ENCODE measurements at places on chromosomes 16 and 17.
A peak's percentile ranks its signal among the peaks of the same experiment; 100 is the strongest.

- DNase-seq = peak; percentile 5
These were observed 34.4 kb upstream of the PRKCB start for GRCh38 chr16:23801378-23801777.

- DNase-seq = no peak
These were observed 31.6 kb downstream of the ARHGAP17 start for GRCh38 chr16:24983561-24983960.

DNA sequence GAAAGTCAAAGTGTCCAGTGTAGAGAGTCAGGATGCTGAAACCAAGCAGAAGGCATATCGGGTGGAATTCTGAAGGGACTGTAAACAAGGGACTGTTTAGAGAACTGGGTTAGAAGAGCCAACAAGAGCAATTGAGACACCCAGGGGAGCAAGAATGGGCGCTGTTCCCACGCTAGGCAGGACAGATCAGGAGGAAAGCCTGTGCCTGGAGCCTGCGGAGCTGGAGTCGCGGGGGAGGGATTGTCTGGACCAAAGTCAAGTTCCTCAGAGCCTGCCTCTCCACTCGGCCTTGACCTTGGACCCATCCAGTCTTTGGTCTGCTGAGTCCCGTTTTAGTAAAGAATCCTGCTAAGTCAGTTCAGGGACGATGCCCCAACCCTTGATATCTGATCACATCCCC lies 14.7 kb upstream of the KLHL36 start:
- DNase-seq = no peak

- DNase-seq = no peak
These were observed 49.5 kb downstream of the HLF start for GRCh38 chr17:55314061-55314783.

DNA sequence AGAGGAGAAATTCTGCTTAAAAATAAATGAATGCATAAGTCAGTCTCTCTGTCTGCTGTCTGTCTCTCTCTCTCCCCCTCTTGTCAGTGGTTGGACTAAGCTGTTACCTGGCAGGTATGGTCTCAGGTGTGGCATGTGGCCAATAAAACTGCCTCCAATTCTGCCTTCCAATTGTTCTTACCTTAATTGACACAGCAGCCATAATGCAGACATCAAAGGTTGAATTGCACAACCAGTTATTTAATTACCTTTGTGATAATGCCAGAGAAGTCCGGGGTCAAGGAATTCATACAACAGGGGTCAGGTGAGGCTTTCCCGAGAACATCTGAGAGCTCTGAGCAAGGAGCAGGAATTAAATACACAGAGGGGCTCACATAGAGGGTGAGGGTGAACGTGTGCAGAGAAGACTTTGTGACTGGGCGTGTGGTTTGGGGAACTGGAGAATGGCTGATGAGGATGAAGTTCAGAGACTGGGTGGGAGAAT lies 78.8 kb upstream of the CDYL2 start:
- no peak for DNase-seq

GRCh38 chr17:19551591-19552148 lies 18.0 kb downstream of the SLC47A1 start:
- DNase-seq = no peak

DNA sequence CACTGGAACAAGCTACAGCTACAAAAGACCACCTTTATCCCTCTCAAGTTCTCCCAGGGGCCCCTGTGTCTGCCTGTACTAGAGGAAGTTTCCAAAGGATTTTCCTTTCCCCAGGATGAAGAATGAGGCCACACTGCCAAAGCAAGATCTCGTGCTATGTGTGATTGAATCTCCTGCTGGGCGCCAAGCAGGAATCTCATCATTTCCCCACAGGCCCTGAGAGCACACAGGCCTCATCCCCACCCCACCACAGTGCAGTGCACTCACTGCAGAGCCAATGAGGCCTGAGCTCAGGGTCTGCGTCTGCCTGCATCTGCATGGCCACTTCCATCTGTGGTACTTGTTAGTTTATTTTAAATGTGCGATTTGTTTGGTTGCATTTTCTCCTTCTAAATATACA lies 387.4 kb upstream of the ASIC2 start:
- DNase-seq = no peak

- DNase-seq = no peak
These were observed 49.7 kb downstream of the KATNIP start for GRCh38 chr16:27599606-27600005.

GRCh38 chr17:67161573-67161972 lies 83.4 kb downstream of the HELZ start:
- no peak for DNase-seq

DNA sequence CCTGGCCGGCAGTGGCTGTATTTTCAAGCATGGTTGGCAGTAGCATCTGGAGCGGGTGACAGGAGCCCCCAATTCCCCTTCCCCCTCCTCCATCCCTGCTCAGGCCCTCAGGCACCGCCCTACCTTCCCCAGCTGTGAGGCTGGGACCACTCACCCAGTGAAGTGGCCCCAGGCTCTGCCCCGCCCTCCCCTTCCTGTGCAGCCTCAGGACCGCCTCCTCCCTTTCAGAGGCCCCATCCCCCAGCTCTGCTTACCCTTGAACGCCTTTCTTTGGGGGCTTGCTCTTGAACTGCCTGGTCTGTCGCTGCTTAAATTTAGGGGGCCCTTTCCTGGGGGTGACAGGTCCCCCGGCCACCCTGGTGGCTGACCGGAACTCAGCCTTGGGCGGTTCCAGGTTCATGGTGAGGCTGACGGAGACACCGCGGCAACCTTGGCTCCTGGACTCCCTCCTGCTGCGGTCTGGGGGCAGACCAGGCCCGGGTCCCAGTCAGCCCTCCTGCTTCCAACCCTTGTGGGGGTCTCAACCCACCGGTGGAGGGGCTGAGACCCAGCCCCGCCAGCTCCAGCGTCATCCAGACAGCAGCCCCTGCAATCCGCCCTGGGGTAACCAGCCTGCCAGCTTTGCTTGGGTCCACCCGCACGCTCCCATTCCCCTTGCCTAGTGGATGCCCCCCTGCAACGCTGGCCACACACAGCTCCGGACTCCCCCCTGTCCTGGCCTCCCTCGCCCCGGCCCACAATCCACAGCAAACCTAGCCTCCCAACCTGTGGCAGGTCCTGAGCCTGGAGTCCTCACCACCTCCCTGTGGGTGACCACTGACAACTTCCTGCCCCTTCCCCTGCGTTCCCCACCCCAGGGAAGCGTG lies 3.2 kb downstream of the PDE6G start:
- no peak for DNase-seq

GRCh38 chr16:86768228-86768791 lies 190.0 kb downstream of the FOXL1 start:
- no peak for DNase-seq

DNA sequence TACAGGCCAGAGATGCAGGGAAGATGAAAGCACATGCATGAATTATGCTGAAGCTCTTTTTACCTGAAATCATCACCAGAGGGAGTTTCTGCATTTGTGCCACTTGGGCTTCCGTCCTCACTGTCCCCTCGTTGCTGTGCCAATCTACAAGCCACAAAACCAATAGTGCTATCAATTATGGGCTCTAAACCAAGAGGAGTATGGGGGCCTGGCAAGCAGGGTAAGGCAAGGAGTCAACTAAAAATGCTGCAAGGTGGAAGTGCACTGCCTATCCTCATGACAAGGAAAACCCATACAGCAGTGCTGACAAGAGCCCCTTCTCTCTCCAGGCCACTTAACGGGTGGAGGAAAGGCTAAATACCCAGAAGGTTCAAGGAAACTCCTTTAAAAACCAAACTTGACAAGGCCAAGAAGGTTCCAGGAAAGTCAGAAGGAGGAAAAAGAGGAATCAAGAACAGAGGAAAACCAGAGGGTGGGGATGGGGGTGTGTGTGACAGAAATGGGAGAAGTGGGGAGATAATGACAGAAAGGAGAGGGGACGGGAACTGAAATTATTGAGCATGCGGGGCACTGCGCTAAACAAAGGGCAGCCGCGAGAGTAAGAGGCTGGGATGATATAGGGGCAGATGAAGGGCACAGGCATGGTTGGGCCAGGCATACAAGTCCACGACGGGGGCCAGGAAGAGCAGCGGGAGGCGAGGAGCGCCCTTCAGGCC lies 674 bp downstream of the C17orf75 start:
- no peak for DNase-seq

DNA sequence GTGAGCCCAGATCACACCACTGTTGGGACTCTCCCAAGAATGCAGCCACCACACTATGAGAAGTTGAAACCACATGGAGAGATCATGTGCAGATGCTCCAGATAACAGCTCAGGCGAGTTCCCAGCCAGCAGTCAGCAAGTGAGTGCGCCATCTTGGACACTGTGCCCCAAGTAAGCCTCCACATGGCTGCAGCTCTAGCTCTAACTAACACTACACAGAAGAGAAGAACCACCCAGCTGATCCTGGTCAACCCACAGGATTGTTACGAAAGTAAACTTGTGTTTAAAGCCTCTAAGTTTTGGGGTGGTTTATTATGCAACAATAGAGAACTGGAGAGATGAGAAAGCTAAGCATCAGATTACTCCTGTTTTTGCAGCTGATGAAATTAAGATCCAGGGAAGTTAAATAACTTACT lies 25.8 kb downstream of the SLC38A7 start:
- peak; percentile 8 for DNase-seq

DNA sequence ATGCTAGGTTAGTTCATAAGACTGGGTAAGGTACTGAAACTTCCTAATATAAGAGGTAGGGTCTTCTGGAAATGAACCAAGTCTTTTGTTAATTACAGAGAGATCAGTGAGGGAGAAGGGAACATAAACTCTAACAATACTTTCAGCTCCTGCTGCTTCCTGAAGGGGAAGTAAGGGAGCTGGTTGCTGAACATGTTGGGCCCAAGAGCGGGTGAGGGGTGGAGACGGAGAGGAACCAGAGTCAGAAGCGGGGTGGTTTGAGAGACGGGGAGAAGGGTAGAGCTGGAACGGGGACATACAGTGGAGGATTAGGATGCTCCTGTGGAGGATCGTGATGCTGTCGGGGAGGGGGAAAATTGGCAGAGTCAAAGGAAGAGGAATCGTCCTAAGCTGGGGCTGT lies 11.5 kb upstream of the ZNF747 start:
- DNase-seq = no peak

DNA sequence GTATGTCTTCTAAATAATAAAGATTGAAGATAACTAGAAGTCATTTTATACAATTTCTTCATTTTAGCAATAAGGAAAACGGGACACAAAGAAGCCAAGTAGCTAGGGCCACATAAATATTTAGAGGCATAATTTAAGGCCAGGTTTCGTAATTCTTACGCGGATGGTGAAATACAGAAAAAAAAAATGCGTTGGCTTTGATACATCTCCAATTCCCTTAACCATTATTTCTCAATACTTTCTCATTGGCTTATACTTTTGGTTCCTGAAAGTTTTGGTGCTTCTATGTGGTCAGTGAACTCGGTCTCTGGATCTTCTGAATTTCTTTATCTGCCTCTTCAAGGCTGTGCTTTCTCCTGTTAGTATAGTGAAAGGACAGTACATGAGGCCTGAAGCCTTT lies 888.1 kb downstream of the KCNJ2 start:
- DNase-seq = no peak

DNA sequence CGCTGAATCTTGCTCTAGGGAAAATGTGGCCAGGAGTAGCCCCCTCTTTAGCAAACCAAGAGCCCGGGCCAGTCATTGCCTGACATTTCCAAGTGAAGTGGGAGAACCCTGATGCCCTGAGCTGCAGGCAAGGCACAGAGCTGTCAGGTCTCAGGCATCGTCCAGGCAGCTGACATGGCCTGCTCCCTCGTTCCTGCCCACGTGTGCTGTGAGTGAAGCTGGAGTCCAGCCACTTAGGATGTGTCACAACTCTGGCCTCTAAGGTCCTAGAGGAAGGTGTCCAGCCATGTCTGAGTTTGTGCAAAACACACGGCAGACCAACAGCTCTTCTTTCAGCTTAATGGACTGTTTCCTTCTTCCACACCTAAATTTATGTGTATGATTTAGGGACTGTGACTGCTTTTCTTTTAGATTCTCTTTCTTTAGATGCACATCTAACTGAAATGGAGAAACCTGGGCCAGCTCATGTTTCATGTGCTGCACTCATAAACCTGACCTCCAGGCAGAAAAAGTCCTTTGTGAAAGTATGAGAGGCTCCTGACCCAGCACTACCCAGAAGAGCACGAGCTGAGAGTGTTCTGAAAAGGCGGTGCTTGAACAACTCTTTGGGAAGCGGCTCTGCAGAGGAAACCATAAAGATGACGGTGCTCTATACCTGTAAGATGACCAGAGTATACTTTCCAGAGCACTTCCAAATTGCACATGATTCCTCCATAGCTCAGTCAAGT lies 14.8 kb upstream of the LIMD2 start:
- no peak for DNase-seq

GRCh38 chr17:36929851-36930582 lies 7.3 kb upstream of the LHX1 start:
- no peak for DNase-seq
